ENCODE measurements at places on chromosomes 11 and 22. TPM values are rescaled to one million over a fixed set of nuclear protein-coding genes. Genes with fewer than 3 reads are reported as not detected.

- no peak for DNase-seq
Observed at GRCh38 chr22:27719535-27720227, 81.9 kb downstream of the MN1 start.

- DNase-seq: no peak
Observed at GRCh38 chr11:115501893-115502589, 2.2 kb downstream of the CADM1 start.

DNA sequence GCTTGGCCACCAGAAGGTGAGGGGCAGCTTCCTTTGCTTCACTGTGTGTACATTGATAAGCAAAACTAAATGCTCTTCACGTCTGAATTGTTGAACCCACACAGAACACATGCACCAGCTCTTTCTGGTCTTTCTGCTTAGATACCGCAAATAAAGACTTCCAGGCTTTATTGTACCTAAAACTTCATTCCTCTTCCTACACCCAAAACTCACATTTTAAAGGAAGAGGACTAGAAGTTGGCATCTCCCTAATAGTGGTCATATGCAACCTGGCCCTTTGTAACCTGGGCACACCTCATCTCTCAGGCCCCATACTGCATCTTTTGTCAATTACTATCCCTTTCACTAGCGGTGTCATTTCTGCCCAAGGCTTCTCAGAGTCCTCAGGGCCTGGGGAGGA, 5.9 kb downstream of the SLC17A6 start:
- DNase-seq: no peak

TPBGL gene
- total RNA-seq: 0.13 TPM

INS gene
- total RNA-seq: not detected

DNA sequence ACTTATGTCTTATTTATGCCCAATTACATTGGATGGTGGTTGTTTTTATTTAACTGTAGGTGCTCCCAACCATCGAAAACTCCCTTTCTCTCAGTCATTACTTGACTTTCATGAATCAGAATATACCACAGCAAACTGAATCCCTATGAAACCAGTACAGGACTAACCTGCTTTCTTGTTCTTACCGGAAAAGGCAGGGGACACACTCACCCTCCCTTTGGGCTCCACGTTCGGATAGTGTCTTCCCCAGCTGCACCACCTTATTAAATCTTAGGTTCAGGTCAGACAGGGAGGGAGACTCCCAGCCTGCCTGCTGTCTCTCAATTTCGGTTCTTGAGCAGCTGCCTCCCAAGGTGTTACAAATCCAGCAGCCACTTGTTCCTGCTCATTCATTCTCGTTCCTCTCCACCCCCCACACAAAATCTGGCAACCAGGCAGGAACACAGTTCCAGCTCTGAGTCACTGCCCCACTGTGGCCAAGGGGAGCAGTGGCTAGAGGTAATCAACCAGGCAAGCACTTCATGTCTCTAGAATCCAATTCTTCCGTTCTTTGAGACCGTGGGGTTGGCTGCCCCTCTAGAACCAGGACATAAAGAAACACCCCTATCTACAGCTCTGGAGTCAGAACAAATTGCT, 133.0 kb downstream of the PLEKHA7 start:
- no peak for DNase-seq

MUS81 gene
- total RNA-seq: 95.6 TPM

DNA sequence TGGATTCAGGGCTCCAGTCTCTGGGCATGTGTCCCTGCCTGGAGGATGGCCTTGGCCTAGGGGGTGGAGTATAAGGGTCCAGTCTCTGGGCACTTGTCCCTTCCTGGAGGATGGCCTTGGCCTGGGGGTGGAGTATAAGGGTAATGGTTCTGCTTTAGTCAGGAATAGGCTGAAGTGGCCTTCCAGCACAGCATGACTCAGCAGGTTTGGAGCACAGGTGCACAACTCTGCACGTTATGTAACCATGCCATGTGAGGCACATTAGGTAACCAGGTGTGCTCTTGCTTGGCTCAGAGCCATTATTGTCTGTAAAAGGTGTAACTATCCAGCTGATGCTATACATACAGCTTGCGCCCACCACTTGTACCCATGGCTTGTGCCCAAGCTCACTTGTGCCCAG, 48.4 kb upstream of the POLD3 start:
- DNase-seq: no peak

DNA sequence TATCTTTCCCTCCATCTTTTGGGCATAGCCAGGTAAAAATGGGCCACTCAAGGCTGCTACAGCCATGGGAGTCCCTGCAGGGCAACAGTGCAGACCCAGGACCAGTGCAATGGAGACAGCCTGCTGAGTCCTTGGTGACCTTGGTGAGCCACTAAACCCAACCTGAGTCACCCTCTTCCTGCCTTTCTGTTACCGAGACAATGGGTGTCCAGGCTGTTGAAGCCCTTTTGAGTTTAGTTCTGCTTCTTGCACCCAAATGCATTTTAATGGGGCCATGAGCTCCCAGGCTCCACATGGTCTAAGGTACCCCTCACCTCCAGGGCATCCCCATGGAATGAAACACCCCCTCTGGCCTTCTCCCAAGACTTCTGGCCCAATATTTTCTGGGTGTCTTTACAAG, 874 bp upstream of the PLAAT4 start:
- peak; percentile 52 for DNase-seq

GRCh38 chr11:128859563-128860441, 7.3 kb downstream of the KCNJ1 start:
- peak; percentile 34 for DNase-seq

DNA sequence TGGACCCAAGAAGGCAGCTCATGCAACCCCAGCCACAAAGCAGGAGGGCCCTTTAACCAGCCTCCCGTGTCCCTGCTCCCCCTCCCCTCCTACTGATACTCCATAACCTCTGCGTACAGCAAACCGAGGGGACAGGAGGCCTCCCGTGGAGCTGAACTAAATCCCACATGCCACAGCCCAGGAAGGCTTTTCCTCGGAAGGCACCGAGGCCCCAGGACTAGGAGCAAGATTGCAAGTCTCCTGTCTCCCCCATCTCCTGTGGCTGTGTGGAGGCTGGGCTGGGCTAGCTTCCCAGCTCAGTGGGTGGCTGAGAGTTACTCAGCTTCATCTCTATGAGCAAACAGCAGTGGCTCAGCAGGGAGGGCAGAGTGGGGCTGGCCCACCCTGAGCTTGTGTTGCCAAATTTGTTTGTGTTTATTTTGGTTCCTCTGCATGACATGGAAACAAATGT, 62.7 kb upstream of the NECTIN1 start:
- DNase-seq: no peak

- no peak for DNase-seq
Observed at GRCh38 chr11:59960502-59961381, 3.1 kb upstream of the OOSP4A start.

DNA sequence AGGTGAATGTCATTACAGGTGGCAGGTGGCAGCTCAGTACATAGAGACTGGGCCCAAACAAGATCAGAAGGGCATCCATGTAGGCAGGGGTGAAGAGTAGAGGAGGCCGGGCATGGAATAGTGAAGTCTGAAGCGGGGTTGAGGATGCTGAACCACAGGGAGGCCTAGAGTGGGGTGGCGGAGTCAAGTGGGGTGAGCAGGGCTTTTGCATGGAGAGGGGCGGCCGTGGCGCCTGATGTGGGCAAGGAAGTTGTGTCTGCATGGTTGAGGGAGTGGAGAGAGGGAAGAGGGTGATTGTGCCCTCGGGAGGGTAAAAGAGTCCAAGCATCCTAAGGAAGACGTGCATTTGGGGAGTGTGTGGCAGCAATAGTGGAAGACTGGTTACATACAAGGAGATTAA, 14.4 kb downstream of the DDB2 start:
- DNase-seq: no peak

- no peak for DNase-seq
Observed at GRCh38 chr11:17643506-17644405, 75.6 kb upstream of the MYOD1 start.

OR51E1 gene
- total RNA-seq: not detected

GRCh38 chr11:12288212-12288930, 89.0 kb upstream of the PARVA start:
- DNase-seq: peak; percentile 49

DNA sequence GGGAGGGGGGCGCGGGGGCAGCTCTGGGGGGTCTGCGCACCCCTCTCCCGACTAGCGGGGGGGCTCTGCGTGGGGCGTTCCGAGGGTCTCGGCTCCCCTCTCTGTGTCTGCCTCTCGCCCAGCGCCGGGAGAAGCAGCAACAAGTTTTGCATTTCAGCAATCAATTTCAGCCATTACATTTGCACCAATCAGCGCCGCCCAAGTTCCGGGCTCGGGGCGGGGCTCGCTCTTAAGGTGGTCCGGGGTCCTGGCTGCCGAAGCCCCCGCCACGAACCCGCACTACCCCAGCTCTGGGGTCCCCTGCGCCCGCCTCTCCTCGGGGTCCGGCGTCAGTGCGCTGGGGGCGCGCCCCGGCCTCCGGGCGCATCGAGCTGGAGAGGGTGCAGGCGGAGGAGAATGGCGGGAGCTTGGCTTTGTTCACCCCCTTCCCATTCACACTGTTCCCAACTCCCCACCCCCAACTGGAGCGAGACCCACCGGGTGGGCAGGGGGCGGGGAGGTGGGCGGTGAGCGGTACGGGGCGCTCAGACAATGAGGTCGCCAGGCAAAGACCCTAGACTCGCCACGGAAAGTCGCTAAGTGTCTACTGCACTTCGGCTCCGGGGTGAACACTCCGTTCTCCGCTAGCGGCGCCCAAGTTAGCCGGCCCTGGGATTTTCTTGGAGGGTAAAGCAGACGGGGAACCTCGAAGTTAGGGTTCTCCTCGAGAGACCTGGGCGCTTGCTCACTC, at the start of gene MN1:
Gene MN1, minus strand, starts transcription at position 141 of the 730 bp plus-strand sequence. CDS start 1,213 bp downstream, outside the sequence.
- peak; percentile 28 for DNase-seq

DNA sequence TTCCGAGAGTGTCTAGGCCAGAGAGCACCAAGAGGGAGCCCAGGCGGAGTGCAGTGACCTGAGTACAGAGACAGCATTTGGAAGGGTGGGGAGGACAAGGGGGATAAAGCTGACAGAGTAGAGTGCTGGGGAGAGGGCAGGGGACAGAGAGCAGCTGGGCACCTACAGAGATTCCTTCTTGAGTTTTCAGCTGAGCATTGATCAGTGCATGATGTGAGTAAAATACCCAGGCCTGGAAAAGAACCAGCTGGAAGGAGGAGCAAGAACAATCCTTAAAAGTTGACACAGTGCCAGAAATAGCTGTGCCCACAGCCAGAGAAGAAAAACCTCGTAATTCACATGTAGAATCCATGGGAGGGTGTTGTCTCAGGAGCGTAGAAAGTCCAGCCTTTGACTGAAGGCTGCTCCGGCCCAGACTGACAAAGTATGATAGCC, 33.9 kb upstream of the PANX2 start:
- no peak for DNase-seq

GRCh38 chr11:61666684-61667297, 13.4 kb upstream of the DAGLA start:
- no peak for DNase-seq

DNA sequence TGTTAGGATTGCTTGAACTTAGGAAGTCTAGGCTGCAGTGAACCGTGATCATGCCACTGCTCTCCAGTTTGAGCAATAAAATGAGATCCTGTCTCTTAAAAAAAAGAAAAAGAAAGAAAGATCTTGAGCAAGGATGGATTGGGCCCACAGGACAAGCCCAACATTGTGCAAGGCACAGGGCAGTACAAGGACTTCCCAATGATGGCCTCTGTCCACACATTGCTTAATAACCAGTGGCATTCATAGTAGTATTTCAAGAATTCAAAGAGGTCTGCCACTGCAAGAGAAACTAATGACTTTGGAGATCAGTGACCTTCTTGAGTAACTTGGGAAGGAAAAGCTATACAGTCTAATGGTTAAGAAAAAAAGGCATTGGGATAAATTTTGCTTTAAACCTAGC, 44.6 kb downstream of the SEZ6L start:
- DNase-seq: no peak

GRCh38 chr11:121587182-121587581, 134.4 kb upstream of the SORL1-AS1 start:
- no peak for DNase-seq

GRCh38 chr22:47201996-47202818, 439.8 kb downstream of the TBC1D22A start:
- DNase-seq: no peak

MIOX gene
- total RNA-seq: 0.54 TPM

HEPHL1 gene
- not detected for total RNA-seq

MMP8 gene
- total RNA-seq: not detected

DNA sequence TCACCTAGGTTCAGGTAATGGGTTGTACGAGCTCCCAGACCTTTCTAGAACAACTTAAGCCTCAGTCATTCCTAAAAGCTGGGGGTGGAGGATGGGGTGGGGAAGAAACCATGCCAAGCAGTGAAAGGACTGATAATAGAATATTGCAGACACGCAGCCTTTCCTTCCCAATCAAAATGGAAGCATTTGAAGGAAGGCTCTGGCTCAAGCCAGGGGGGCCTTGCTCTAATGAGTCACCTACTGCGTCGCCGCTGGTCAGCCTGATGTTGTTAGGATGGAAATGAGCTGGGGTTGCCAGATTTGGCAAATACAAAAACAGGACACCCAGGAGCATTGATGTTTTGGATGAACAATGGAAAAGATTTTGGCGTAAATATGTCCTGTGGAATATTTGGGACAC, 6.2 kb downstream of the SYT12 start:
- DNase-seq: no peak

UPB1 gene
- total RNA-seq: 1.8 TPM

DNA sequence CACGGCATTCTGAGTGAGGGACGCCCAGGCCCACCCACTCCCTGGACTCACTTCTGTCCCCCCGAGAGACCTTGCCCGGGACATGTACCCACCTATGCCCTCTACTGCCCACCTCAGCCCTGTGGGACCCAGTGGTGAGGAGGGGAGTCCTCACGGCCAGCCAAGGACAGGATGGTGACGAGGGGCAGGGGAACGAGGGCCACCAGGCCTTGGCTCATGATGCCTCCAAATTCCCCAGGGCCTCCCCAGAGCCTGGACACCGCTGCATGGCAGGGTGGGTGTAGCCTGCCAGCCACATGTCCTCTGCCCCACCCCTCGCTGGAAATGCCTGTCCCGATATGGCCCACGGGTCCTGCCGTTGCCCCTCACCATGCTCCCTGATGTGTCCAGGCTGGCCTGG, 26.1 kb downstream of the TSPAN4 start:
- DNase-seq: no peak

KCNK4 gene
- not detected for total RNA-seq

DNA sequence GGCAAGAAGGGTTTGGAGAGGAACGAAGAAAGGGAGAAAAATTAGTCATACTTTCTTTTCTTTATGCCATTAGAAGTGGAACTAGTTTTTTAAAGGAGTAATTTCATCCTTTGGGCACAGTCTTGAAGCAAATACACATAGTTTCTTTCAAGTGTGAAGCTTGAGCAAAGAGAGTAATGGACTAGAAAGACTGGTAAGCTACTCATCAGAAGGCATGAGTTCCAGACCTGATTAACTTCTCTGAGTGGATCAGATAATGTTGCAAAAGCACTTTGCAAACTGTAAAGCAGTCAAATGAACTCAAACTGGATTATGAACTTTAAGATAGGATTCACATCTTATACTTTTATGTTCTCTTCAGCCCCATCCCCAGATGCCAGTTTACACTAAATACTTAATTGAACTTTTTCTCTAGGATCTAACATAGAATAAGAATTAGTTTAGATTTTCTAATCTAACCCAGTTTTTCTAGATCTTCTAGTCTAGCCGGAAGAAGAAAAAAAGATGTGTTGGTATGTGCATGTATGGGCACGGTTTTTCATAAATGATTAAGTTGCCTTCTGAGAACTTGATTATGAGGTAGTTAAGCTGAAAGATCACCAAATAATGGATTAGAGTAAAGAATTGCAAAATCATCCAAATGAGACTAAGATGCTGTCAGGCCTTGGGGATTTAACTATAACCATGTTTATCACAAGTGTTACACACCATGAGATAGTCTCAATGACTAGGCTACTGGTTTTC, 2.5 kb downstream of the DDIAS start:
- no peak for DNase-seq

Data from T-cell (primary cell).